ENCODE measurements at places on chromosomes 7 and 10.
A peak's percentile ranks its signal among the peaks of the same experiment; 100 is the strongest.

- DNase-seq = no peak
Observed at GRCh38 chr7:11141541-11141940, 167.9 kb downstream of the PHF14 start.

DNA sequence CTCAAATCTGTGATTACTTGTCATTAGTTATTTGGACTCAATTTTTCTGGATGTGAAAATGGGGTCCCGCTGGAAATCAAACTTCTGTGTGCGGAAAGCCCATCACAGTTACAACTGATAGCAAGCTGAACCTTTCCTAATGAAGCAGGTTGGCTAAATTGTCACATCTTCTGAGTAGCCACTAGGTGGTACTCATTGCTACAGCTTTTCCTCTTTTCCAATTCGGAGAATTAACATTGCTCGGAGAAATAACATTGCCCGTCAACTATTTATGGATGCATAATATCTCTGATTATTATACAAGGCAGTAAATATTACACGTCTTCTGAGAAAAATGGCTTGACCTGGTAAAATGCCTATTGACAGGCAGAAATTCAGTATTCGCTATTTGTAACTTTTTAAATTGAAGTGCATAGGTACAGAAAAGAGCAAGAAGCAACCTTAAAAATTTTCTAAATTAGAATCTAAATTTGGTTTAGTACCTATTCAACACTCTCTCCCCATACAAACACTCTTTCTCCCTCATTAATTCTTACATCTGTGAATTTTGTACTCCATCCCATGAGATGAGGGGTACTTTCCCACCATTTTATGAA, 17.3 kb upstream of the BLOC1S2 start:
- peak; percentile 28 for DNase-seq

GRCh38 chr7:119969054-119969453, 303.9 kb upstream of the KCND2 start:
- no peak for DNase-seq

DNA sequence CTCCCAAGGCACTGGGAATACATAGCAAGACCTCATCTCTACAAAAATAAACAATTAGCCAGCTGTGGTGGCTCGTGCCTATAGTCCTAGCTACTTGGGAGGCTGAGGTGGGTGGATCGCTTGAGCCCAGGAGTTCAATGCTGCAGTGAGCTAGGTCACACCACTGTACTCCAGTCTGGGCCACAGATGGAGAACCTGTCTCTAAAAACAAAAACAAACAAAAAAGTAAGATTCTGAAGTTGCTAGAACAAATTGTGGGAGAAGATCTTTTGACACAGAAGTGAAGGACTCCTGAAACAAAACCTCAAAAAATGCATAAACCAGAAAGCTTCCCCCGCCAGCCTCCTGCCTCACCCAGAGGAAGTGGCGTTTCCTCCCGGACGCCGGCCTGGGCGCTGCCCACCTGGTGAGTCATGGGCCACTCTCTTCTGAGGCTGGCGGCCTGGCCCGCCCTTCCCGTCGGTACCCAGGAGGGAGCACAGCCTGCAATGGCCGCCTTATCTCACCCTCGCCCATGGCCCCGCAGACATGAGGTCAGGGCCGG, 25.4 kb upstream of the ELN start:
- DNase-seq = no peak

DNA sequence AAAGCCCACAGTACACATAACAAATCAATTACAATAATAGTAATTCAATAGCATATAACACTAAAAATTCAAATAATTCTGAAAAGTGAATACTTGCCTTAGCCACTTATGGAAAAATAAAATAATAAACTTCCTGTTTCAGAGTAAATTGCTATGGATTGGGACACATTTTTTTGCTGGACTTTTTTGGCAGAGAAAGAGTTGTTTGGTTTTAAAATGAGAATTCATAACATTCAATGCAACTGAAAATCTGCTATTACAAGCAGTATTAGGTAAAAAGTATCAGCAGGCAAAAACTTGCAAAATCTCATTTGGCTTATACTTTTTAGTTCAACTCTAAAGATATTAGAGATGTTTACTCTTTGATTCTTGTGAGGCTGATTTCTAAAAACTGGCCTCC, 141.7 kb downstream of the NRCAM start:
- DNase-seq = no peak

- peak; percentile 30 for DNase-seq
Observed at GRCh38 chr10:89283025-89283935, 18.6 kb upstream of the IFIT2 start.

DNA sequence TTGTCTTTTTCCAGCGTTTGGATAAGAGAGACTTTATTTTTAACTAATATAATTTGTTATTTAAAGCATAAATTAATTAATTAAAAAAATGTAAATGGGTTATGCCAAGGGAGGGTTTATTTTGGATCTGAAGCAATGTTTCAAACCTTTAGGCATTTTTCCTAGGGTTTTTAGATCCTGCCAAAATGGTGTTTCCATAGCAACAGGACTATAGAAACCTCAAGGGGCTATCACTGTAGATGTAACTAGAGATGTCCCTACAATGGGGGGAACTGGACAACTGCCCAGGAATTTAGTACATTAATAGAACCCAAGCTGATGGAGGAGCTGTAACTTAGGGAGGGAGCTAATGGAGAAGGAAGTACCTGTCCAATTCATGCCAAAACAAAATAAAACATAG, 57.3 kb downstream of the SLC39A12 start:
- DNase-seq = no peak

DNA sequence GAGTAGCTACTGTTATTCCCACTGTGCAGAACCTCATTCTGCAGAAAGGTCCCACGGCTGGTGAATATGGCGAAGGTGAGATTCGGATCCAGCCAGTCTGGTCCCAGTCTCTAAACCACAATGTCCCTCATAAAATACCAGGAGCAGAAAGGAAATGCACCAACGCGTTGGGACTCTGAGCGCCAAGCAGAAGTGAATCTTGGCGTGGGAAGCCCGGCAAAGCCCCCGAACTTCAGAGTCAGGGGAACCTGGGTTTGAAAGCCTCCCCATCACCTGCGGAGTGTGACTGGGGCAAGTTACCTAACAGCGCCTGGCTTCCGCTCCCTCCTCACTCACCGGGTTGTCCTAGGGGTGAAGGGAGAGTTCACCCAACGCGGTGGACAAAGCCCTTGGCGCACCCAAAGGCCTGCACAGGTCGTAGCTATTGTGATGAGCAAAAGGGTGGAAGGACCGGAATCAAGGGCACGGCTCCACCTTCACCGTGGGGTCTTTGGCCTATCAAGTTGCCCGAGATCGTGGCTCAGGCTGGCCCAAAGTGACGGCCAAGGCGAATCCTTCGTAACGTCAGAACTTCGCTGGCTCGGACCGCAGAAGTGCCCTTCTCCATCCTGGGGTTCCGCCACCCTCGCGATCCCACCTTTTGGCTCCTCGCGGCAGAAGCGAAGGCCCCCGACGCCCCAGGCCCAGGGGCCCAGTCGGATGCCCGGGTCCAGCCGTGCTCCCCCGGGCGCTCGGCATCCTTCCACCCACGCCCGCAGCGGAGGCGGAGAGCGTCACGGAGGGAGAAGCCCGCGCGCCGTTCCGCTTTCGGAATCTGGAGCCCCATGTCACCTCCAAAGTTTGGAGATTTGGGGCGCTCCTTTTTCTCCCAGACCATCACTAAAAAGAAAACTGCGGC, 811 bp downstream of the RGS10 start:
- DNase-seq = no peak

DNA sequence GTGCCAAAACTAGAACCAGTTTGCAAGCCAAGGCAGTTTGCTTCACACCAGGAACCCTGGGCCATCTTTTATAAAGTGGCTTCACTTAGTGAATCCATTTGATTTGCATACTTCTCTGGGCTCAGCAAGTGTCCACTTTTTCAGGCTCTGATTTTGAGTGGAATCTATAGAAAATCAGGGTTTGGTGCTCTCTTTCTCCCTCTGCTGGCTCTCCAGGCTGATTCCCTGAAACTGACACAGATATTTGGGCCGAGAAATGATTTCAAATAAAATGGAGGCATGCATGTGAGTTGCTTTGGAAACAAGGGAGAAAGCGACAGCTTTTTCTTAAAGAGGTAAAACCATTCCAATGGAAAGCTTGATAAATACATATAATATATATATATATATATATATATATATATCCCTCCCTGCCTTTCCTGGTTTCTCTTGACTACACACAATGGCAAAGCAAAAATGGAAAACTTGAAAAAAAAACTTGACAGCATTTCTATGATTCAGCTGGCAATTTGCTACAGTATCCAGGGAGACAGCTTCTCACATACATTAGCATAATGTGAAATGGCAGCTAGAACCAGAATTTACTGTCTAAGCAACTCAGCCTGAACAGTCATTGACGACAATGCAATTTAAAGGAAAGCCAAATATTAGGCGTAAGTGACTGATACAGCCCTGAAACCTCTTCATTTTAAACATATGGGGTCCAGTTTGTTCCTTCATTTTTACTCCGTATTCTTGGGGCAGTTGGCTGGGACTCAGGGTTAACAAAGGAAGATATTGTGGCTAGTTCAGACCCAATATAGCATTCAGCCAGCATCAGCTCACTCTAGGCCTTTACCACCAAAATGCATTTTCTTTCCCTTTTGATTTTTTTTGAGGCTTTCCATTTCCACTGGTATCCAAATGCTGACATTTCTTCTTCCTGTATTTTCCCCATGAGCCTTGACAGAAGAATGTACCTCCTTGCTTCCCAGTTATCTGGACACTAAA, 188.5 kb downstream of the TMEM178B start:
- no peak for DNase-seq

DNA sequence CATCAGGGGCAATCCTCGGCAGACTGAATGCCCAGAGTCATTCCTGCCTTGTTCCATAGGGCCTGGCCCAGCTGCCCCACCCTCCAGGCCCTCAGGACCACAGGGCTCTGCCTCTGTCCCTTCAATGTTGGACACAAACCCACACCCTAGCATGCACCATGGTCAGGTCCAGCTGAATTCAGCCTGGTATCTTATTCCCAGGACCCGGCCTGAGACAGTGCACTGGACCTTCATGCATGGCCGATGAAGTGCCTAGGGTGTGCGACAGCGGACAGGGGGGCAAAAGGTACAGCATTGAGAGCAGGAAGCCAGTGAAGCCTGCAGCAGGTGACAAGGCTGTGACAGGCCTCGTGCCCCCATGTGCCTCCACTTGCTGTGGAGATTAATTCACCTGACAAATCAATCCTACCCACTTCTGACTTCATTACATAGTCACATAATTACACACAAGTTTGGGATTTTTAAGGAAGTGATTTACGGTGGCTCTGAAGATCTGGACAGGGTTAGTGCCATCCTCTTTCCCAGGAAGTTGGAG, 261.9 kb downstream of the GRID1 start:
- DNase-seq = no peak

GRCh38 chr7:101720324-101720723, 91.2 kb upstream of the MYL10 start:
- no peak for DNase-seq

- DNase-seq = no peak
Observed at GRCh38 chr7:130922206-130923112, 188.5 kb upstream of the KLF14 start.

DNA sequence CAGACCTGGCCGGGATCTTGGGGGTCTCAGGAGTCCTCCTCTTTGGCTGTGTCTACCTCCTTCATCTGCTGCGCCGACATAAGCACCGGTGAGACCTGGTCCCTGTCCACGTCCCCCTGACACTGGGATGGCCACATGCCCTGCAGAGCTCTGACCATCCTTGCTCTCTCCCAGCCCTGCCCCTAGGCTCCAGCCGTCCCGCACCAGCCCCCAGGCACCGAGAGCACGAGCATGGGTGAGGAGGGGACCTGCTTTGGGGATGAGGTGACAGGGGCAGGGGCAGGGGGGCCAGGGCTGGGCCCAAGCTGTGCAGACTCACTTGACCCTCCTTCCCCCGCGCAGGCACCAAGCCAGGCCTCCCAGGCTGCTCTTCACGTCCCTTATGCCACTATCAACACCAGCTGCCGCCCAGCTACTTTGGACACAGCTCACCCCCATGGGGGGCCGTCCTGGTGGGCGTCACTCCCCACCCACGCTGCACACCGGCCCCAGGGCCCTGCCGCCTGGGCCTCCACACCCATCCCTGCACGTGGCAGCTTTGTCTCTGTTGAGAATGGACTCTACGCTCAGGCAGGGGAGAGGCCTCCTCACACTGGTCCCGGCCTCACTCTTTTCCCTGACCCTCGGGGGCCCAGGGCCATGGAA, 959 bp downstream of the PVRIG start:
- no peak for DNase-seq

GRCh38 chr7:549066-549890, 29.6 kb upstream of the PDGFA start:
- no peak for DNase-seq

- DNase-seq = no peak
Observed at GRCh38 chr7:82273886-82274285, 169.7 kb downstream of the CACNA2D1 start.

- no peak for DNase-seq
Observed at GRCh38 chr7:137545059-137545716, 201.7 kb upstream of the PTN start.

- no peak for DNase-seq
Observed at GRCh38 chr10:117762819-117763172, 220.2 kb downstream of the EMX2 start.

- no peak for DNase-seq
Observed at GRCh38 chr7:45267262-45267661, 109.7 kb downstream of the RAMP3 start.

DNA sequence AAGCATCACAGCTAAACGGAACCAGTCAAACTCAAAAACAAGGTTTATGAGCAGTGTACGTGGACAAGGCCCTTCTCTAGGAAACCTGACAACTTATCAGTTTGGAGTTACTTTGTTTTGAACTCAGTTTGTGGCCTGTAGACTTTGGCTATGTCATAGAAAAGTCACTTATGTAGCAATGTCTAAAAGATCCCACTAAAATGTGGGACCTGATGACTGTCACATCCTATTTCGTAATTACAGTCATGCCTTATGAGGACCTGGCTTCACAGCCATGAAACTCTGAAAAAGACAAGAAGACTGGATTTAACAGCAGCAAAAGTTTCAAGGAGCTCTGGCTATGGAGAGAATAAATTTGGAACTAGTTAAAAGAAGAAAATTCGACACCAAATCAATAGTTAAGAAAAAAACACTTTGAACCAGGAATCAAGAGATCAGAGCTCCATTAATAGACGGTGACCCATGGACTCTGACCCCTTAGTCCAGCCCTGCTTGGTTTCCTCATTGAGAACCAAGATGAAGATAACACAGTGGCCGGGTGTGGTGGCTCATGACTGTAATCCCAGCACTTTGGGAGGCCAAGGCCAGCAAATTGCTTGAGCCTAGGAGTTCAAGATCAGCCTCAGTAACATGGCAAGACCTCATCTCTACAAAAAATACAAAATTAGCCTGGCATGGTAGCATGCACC, 204.3 kb downstream of the SFMBT2 start:
- DNase-seq = no peak

DNA sequence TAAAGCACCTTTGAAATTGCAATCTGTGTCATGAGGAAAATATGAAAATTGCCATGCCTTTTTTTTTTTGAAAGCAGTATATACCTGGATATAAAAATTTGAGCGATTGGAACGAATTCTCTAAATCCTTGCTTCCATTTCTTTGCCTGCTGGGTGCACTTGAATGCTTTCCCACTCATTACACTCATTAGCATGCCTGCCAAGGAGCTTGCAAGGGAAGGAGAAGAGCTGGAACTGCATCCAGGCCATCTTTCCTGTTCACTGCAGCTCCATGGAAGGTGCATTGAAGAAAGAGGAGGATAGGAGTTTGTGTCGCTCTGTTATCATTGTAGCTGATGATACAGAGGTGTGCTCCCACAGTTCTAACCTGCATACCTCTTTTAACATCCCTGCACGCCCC, 102.4 kb upstream of the GJD4 start:
- no peak for DNase-seq

Data from NCI-H1092 (cell line).